ENCODE measurements at places on chromosomes 1 and 21.

GRCh38 chr1:56169856-56170255 is 409.5 kb downstream of the PLPP3 start:
- DNase-seq = no peak

- DNase-seq = no peak
These were observed at the start of gene LAPTM5 for GRCh38 chr1:30757352-30758120. LAPTM5 (minus strand) TSS chr1:30757774; CDS start chr1:30757745, 29 bp downstream.

DNA sequence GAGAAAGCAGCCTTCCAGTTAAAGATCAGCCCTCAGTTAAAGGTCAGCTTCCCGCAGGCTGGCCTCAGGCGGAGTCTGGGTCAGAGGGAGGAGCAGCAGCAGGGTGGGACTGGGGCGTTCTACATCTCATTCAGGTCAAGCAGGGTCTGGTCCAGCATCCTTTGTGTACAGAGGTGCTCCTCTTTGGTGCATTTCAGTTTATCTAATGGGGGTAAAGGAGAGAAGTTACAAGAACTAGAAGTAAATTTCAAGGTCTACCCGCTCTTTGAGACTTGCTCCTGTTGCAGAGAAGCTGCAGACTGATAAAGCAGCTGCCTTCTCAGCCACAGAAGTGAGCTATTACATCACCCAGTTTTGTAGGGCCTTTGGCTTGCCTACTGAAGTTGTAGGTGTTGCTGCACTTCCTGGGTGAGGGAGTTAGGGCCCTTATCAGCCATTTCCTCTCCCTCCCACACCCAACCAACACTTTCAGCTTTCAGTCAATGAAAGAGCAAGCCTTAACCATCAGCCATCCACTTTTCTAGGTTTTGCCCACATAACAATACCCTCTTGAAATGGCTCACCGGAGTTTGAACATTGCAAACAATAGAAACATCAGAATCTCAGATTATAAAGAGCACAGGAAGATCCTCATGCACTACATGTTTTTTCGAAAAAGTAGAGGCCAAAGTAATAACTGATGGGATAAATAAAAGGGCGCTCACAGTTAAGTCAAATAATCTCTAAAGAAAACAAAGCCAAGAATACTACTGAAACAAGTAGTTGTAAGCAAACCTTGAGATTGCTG is 2.8 kb upstream of the NUP210L start:
- DNase-seq = no peak

- DNase-seq = no peak
These were observed 30.7 kb upstream of the IL20 start for GRCh38 chr1:206834711-206835110.

DNA sequence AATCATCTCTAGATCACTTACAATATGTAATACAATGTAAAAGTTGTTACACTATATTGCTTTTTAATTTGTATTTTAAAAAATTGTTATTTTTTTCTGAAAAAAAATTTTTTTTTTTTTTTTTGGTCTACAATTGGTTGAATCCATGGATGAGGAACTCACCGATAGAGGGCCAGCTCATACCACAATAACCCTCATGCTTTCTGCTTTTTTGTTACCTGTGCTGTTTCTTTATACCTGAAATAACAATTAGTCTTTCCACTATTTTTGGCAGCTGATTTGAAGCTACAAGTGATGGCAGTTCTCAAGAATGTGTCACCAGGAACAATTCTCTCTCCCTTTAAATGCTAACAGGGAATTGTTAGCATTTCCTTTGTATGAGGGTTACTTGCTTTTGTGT is 12.0 kb downstream of the SMG7 start:
- no peak for DNase-seq

GRCh38 chr1:208083016-208083714 is 161.0 kb downstream of the PLXNA2 start:
- DNase-seq = no peak

DNA sequence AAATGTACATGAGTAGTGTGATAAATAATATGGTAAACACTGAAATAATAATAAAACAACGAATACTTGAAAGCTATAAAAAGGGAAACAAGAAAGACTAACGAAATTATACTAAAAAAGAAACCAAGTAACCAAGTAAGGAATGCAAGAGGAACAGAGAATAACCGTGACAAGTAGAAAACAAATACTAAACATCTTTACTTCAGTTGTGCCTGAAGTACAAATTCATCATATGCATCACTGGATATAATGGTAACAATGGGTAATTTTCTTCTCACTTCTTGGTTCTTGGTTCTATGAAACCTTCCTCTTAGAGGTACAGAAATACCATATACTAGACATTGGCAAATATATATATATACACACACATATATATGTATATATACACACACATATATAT is 1093.6 kb upstream of the B3GALT2 start:
- DNase-seq = no peak

DNA sequence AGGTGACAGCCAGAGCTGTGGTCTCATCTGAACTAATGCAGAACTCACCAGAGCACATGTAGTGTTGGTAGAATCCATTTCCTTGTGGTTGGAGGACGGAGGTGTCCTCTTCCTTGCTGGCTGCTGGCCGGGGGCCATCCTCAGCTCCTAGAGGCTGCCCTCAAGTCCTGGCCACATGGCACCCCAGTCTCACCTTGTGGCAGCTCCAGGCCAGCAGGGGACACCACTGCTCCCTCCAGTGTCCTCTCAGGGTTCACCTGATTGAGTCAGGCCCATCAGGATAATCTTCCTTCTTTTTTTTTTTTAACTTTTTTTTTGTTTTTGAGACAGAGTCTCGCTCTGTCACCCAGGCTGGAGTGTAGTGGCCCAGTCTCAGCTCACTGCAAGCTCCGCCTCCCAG is 2.9 kb downstream of the KCNE1 start:
- no peak for DNase-seq

DNA sequence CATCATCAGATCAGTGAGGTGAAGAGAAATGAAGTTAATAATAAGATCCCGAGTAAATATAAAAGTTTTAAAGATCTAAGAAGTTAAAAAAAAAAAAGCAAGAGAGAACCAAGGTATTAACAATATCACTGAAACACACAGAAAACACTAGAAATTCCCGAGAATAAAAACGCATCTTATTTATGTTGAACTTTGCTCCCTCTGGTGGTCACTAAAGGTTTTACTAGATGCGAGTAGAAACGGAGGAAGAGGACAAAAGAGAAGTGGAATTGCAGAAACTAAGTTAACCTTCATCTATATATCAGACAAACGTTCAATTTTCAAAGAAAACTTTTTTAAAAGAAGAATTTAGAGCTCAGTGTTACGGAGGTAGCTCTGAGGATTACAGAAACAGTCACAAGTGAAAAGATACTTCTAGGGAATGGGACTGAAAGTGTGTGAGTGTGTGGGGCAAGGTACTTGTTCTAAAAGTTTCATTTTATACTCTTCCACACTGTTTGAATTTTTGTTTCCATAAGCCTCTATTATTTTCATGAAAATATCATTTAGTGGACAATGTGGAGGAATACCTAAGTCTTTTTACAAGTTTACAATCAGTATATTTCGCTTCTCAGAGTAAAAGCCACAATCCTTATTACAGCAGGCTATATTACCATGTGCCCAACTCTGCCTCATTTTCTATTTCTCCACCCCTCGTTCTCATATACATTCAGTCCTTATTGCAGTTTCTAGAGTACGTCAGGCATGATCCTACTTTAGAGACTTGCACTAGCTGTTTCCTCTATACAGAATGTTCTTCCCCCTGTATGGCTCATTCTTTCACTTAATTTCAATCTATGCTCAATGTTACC is 19.7 kb downstream of the ACBD6 start:
- no peak for DNase-seq

- no peak for DNase-seq
These were observed 47.6 kb downstream of the KCNJ6 start for GRCh38 chr21:37868446-37869295.

- DNase-seq = no peak
These were observed 180.2 kb downstream of the C1orf21 start for GRCh38 chr1:184567009-184567408.

GRCh38 chr1:226938903-226939437 is 1.1 kb upstream of the COQ8A start:
- no peak for DNase-seq

DNA sequence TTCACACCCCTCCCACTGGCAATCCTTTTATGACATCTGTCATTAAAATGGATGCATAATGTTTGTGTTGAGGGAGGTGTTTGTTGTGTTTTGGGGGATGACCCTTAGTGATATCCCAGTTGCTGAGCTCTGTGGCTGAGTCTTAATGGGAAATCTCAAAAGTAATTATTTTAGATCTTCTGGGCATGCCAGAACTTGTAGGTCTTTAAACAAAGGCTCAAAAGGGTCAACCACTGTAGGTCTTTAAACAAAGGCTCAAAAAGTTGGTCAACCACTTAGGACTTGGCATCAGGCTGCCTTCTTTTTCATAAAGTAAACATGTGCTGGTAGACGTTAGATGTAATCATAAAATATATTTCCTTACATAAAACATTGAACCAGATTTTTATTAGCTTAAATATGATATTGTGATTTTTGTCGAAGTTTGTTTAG is 78.0 kb downstream of the CDC14A start:
- DNase-seq = no peak

GRCh38 chr1:107833061-107833460 is 131.9 kb downstream of the VAV3 start:
- DNase-seq = no peak

- DNase-seq = no peak
These were observed 22.9 kb downstream of the SAMSN1 start for GRCh38 chr21:14523234-14523633.

- DNase-seq = no peak
These were observed 700 bp upstream of the SYDE2 start for GRCh38 chr1:85201340-85202091.

- no peak for DNase-seq
These were observed 85.4 kb downstream of the IGSF21 start for GRCh38 chr1:18192974-18193373.

GRCh38 chr1:201714542-201715329 is 114.2 kb upstream of the IPO9 start:
- DNase-seq = no peak

- no peak for DNase-seq
These were observed 439.8 kb upstream of the RUNX1 start for GRCh38 chr21:35488946-35489345.

DNA sequence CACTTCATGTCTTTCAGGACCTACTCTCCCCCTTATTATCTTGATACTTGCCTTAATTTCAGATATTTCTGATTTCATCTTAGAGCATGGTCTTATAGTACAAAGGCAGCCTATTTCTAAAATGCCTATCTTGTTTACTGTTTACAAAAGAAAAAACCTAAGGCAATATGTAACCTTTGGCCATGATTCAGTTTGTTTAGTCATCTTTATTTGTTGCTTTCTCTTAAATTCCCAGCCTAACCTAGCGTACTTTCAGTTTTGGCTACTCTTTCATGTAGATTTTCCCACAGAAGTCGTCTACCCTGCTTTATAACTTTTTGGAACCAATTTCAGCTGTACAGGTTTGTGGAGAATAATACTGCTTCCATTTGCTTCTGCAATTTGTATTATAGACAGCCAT is 81.8 kb downstream of the KIF1B start:
- no peak for DNase-seq

GRCh38 chr1:92909321-92909720 is 51.9 kb downstream of the DIPK1A start:
- no peak for DNase-seq
